ENCODE measurements at places on chromosomes 1 and 21.

DNA sequence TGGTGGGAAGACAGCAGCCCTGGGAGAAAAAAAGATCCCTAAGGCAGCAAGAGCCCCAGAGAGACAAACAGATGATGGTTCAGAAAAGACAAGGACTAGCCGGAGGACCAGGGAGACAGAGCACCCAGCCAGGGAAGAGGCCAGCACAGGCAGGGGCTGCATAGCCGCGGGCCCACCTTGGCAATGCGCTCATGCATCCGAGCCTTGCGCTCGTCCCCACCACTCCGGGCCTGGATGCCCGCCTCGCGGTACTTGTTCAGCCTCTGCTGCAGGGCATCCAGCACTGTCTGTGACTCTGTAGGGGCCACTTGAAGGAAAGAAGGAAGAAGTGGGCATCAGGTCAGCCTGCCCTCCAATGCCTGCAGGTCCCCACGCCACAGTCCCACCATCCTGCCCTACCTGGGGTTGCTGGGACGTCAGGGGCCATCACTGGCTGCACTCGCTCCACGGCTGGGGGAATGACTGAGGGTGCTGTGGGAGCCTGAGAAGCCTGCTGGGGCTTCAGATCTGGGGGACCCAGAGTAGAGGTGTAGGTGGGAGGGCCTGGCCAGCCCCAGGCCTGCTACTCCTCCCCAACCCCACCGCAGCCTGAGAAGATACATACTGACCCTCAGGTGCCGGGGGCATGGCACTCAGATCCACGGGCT lies 7.0 kb downstream of the CC2D1B start:
- no peak for DNase-seq

DNA sequence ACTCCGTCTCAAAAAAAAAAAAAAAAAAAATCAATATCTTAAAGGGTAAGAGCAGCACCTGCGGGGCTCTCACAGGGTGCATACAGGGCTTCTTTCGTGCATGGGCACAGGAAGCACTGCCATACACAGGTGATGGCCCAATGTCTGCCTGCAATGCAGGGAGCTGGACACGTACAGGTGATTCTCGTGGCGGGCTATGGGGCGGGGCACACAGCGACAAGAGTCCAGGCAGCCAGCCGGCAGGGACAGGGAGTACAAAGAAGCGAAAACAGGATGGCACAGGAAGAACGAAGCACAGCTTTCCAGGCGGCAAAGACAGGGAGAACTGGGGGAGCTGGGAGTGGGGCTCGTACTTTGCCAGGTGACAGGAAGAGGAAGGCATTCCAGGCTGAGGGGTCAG lies 1.6 kb downstream of the KIF17 start:
- DNase-seq = no peak

- DNase-seq = peak; percentile 7
These were observed 771 bp downstream of the ABCD3 start for GRCh38 chr1:94418664-94419655.

- no peak for DNase-seq
These were observed 123.5 kb downstream of the SLC44A5 start for GRCh38 chr1:75487399-75487798.

GRCh38 chr1:172776071-172776470 lies 117.2 kb downstream of the FASLG start:
- DNase-seq = no peak

DNA sequence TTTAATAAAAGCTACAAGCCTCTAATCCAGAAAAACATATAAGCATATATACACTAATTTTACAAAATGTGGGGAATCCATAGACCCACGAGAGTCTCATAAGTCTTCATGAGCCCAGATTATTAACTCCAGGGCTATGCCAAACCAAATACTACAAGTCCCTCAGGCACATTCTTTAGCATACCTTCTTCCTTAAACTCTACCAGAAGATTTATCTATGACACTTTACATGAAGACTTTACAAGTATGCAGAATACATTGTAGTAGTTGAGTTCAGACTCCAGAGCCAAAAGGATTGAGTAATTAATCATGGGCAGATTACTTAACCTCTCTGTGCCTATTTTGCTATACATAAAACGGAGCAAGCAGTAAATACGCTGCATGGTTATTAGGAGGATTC lies 793.7 kb upstream of the ADGRL2 start:
- no peak for DNase-seq

GRCh38 chr1:219441884-219442283 lies 171.0 kb downstream of the ZC3H11B start:
- no peak for DNase-seq

DNA sequence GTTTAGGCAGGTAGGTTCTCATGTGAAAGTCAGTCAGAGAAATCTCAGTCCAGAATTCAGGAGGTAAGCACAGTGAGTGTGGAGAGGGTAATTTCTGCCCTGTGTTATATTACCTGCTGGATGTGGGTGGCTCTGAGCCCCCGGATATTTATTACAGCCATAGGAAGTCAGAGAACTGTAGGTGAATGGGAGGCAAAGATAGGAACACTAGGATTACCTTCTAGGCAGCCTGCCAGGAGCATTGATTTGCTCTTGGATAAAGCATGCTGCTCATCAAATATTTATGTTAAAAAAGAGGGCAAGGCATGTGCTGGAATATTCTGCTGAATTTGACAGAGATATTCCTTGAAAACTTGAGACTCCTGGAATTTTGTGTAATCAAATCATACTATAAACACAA lies 8.5 kb downstream of the GNG12 start:
- DNase-seq = no peak

- DNase-seq = no peak
These were observed 94.4 kb downstream of the SLC45A1 start for GRCh38 chr1:8412183-8412831.

DNA sequence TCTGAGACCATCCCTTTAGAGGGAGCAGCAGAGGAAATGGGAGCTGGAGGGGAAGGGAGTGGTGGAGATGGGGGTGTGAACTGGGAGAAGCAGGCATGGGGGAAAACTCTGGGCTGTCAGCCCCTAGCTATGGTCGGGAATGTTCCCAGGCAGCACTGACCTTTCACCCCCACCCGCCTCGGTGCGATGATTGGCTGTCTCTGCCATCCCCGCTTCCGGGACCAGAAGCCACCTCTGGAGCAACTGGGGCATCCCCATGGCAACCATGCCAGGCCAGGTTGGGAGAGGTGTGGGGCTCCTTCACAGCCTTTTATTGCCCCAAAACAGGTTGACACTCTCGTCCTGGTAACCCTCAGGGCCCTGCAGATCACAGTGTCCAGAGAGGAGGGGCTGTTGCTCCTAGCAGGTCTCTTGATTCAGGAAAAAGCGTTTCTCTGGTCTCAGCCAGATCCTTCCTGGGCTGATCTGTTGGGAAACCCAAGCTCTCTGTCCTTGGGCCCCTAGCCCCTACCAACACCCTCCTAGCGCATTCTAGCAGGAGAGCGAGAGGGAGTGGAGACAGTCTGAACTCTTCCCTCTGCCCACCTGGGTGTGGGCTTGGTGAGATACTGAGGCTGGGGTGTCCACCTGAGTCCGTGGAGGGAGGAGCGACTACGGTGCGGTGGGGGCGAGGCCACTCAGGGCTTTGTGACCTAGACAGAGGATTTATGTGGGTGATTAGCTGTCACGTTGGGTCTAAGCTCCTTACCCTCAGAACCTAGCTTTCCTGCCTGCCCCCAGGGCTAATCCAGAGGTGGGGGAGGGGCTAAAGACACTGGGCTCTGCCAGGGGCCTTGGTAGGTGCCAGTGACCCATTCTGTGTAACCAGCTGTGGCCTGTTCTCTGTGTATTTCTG lies 12.2 kb upstream of the SLC6A9 start:
- no peak for DNase-seq

DNA sequence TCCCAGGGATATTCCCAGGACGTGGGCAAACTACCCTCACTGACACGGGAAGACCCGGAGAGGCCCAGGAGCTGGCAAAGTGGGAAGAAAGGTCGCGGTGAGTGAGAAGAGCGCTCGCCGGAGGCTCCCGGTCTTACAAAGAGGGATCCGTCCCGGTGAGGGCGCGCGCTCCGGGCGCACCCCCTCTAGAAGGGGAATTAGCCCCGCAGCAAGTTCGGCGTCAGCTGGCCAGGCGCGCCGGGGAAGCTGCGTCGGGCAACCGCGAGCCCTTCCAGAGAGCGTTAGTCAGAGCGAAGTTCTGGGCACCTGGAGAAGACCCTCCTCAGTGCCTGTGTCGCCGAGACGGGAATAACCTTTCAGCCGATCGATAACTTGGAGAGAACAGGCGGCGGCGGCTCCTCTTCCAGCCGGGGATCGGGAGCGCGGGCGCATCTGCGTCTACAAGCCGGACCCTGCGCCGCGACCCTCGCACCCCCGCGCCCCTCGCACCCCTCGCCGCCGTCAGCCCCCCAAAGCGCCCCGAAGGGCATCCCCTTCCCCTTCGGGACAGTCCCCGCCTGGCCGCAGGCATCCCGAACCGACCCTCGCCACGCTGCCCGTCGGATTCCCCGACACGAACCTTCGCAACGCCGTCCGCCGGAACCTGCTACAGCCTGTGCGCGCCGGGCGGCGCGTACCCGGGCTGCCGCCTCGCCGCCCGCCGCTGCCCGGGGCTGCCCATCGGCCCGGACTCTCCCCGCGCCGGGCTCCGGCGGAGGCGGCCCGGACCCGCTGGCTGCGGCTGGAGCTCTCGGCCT lies 485 bp downstream of the SIPA1L2 start:
- DNase-seq = peak; percentile 30

GRCh38 chr21:33588485-33589335 lies at the start of gene DONSON:
Gene DONSON, minus strand, starts transcription at chr21:33588684. Its CDS starts 43 bp downstream, at chr21:33588641.
- peak; percentile 89 for DNase-seq

DNA sequence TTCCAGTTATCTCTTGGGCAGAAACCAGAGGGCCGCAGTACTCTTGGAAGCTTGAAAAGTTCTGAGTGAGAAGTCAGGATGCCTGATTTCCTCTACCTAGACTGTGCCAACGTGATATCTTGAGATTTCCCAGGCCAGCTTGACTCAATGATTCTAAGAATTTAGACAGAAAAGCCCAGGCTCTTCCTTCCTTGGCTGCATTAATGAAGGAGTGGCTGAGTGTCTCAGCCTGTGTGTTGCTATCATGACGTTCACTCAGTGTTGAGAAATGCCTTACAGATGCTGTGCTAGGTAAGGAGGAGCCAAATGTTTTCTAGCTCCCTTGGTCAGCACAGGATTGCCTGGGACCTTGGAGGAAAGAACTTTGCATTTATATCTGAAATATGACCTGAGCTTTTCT lies 454.1 kb upstream of the USP24 start:
- no peak for DNase-seq

- no peak for DNase-seq
These were observed 17.0 kb upstream of the RUNX3 start for GRCh38 chr1:24946861-24947658.

DNA sequence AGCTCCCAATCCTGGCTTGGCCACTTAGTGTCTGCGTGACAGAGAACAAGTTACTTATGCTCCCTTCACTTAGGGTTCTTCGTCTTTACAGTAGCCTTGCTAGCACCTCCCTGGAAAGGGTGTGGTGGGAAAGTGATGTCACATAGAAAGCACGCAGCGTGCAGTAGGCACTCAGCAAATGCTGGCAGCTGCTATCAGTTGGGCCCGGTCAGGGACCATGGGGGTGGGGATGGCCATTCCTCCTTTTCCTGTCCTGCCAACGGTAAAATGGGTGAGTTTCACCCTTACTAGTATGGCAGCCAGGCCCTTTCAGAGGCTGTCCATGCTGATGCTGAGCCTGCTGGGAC lies 6.2 kb upstream of the KCNA10 start:
- no peak for DNase-seq

DNA sequence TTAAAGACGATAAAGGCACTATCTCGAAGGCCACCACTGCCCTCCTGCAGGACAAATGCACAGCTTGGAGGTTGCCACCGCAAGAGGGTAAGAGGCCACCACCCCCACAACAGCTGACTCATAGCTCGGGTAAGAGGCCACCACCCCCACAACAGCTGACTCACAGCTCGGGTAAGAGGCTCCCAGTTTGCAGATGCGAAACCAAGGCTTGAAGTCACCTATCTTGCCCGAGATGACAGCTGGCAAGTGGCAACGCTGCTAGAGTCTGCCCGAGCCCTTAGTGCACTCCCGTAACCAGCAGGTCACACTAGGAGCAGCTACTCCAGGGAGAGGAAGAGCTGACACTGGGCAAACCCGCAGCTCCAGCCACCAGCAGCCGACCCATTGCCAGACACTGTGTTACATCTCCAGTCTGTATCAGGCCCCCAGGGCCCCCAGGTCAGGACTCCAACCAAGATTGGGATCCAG lies 17.1 kb upstream of the SPSB1 start:
- peak; percentile 83 for DNase-seq

DNA sequence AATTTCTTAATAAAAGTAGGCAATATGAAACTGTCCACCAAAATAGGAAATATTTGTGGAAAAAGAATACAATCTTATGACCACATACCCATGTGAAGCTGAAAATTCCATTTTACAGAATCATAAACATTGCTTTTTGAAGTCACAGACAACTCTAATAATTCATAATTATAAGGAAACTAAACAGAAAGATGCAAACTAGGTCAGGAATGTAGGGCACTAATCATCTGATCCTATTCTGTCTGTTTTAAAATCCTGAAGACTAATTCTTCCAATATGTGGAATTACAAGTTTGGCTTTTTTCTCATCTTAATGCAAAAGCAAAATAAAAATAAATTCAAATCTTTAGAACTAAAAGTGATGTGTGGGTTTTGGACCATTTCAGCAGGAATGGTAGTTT lies 528.6 kb downstream of the LTN1 start:
- DNase-seq = no peak

DNA sequence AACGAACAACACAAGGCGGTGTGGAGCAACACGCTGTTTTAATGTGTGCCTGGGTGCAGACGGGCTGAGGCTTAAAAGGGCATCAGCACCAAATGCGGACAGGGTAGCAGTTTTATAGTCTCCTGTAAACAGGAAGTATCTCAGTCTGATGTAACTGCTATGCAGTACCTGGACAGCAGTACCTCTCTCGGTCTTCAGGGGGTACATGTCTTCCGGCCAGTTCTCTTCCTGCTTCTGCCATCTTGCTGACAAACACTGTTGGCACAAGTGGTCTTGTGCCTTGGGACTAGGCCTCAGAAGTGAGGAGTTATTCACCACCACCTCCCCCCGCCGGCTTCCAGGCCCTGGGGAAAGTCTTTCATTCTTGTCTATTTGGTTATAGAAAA lies 49.7 kb upstream of the APOBEC4 start:
- no peak for DNase-seq

GRCh38 chr1:16181887-16182719 lies 26.2 kb upstream of the EPHA2 start:
- DNase-seq = no peak

GRCh38 chr1:46405197-46405555 lies 11.1 kb downstream of the FAAH start:
- DNase-seq = no peak

GRCh38 chr1:28779751-28780408 lies 32.1 kb upstream of the OPRD1 start:
- DNase-seq = no peak

GRCh38 chr1:115314765-115315164 lies 23.3 kb downstream of the NGF start:
- DNase-seq = no peak

- DNase-seq = no peak
These were observed 119.0 kb upstream of the USP24 start for GRCh38 chr1:55334160-55334559.

DNA sequence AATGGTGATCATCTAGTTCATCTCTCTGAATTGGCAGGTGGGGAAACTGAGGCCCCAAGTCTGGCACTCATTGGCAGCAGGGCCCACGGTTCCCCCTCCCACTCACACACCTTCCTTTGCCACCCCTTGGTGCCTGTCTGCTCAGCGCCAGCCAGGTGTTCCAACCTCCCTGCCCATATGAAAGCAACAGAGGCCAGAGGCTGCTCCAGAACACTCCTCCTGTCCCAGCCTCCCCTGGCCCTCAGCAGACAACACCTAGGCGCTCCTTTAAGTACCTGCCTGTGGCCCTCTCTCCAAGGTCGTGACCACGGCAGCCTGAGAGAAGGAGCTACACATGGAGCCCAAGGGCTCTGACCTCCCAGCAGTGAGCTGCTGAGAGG lies 362.3 kb upstream of the VAMP3 start:
- no peak for DNase-seq

Measured in activated naive CD4-positive, alpha-beta T cell treated with Interleukin-2 at 50 U/mL for 16 hours (primary cell).